ENCODE measurements at places on chromosomes 12 and 14.

DNA sequence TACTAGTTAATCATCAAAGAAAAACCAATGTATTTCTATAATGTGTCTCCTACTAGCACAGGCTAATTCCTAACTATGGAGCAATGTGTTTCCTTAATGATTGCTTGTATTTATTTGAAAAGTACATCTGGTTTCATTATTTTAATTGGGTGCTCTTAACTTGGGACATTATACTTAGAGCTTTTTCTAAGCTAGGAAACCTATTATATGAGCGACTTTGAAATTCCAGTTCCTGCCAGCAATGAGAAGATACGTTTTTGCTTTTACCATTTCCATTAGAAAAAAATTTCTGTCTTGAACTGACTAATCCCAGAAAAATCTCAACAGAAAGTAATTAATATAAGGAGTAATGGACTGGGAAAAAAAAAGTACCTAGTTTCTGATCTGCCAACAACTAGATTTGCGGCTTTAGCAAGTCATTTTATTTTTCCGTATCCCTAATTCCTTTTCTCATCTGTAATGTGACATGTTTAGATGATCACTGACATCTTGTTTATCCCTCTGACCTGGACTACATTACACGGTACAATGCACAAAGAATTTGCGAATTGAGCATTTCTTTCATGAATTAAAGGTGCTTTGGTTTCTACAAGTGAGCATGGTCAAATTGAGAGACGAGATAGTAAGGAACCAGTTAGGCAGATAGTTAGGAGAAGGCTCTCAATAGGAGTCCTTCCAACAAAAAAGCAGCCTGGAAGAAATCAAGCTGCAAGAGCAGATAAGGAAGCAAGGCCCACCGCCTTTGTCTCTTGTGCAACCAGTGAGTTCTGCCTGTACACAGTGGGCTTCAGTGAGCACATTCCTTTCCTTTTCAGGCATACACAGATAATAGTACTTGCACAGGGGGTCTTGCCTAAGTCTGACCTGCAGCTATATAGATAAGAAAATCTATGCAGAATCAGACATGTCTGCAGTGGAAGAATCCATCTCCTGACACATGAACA is 1765.0 kb upstream of the FLRT2 start:
- no peak for DNase-seq

DNA sequence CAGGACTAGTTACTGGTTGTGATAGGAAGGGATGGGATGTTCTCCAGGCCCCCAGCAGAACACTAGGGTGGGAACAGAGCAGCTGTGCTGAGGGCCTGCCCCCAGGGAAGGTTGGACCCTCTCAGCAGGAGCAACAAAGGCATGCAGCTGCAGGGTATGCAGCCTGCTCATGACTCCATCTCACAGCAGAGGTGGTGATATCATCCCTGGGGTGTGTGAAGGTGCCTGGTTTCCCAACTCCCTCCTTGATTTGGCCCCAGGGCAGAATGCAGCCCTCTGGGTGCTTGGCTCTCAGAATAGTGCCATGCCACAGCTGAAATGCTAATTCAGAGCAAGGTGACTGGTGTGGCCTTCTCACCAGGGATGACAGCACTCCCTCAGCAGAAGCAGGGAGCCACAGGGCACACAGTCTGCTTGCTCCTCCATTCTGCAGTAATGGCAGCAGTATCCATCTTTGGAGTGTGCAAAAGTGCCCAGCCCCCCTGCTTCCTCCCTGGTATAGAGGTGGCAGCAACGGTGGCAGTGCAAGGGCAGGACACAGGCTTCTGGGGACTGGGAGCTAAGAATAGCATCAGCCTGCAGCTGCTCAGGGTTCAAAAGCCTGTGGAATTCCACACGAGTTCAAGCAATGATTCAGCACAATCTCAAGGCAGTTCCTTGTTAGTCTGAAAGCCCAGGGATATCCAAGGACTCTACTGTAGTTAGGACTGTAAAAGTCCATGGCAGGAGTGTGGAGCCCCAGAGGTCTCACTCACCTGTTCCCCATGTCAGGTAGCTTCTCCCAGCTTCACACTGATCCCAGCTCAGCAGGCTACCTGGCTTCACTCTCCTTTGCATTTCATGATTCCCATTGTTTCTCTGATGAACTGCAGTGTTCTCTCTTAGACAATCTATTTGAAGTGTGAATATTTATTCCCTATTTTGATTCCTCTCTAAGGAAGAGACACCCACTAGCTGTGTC is 298.1 kb upstream of the FOXG1 start:
- DNase-seq, result no peak

DNA sequence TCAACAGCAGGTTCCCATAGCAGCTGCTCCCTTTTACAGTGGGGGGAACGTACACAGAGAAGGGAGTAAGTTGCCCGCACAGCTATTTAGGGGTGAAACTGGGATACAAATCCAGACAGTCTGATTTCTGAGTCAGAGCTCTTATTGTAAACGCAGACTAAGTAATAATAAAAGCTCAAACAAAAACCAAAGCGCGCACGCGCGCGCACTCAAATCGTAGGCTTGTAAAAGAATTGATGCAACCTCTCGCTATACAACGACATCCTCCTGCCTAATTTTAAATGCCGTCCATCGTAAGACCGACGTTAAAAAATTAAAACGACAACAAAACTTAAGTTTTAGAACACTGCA is 747 bp upstream of the DACT1 start:
- DNase-seq, result peak; percentile 41

GRCh38 chr12:117151403-117152031 is 38.8 kb downstream of the FBXO21 start:
- no peak for DNase-seq

GRCh38 chr14:89618330-89618708 is 201.3 kb upstream of the FOXN3 start:
- DNase-seq, result no peak

DNA sequence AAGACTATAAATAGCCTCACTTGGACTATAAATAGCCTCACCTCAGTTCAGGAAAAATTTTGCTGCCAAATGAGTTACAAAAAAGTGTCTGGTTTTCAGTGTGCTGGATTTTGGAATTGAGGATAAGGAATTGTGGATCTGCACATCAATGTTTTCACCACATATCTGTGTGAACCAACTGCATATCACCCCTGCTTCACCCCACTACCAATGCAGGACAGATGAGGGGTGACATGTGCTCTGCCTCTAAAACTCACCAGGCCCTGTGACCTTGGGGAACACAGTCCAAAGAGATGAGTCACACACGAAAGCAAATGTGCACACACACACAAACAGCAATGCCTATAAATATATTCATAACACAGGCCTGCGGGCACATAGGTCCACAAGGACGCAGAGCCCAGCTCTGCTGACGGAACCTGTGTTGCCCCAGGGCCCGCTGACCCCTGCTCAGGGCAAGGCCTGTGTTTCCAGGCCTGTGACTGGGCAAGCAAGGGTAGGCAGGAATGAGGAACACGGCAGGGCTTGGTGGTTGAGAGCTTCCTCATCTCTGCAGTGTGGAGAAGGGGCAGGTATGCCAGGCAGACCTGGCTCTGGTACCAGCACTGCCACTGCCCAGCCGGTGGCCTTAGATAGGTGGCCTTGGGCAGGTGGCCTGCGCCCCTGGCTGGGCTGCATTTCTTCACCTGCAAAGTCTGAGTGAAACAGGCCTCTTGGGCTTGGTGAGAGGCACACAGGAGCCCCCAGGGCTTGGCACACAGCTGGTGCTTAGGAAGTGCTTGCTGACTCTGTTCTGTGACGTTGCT is 82.4 kb downstream of the ARL6IP4 start:
- no peak for DNase-seq

GRCh38 chr12:52828156-52828555 is 6.0 kb downstream of the KRT79 start:
- no peak for DNase-seq

DNA sequence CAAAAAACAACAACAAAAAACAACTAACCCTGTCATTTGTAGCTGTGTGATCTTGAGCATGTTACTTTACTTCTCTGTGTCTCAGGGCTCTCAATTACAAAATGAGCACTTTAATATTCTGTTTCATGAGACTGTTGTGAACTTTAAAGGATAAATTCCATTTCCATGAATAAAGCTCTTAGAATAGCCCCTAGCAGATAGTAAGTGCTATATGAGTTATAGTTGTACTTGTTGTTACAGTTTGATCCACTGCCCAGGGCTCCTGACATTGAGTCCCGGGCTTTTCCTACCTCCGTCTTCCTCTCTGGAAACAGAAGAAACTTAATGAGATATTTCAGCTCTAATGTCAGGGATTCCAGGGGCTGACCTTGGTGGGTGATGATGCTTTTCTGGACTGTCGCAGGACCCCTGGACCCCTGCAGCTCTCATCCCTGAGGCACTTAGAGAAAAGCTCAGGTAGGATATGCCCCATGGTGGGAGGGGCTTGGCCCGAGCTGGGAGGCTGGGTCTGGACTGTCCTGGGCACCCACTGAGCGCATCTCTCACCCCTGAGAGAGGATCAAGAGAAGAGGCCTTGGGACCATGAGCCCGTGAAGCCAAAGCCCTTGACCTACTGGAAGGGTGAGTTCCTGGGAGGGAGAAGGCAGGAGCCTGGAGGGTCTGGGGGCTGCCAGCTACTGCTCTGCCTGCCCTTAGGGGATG is 5.1 kb downstream of the P3H3 start:
- DNase-seq, result no peak

- DNase-seq, result no peak
These were observed 15.6 kb downstream of the JDP2 start for GRCh38 chr14:75443203-75443969.

GRCh38 chr14:50984036-50984710 is 39.9 kb upstream of the PYGL start:
- DNase-seq, result no peak

- no peak for DNase-seq
These were observed 283.8 kb downstream of the PAWR start for GRCh38 chr12:79406993-79407392.

DNA sequence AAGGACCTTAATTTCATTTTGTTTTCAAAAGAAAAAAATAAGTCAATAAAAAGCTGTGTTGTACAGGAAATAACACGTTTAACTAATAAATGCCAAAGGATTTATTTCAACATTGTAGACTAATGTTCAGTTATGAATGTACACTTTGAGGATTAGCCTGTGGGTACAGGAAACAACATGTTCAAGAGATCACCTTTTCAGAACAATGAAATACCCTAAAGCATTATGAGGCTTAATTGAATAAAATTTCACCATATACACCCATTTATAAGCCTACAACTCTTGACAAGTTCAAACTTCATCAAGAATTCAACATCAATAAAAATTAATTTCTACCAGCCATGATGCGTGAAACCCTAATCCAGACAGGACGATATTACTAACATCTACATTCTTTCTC is 56.6 kb upstream of the SLC6A15 start:
- DNase-seq, result no peak

GRCh38 chr14:22993517-22993916 is 11.2 kb upstream of the AJUBA start:
- no peak for DNase-seq

GRCh38 chr12:100197486-100197885 is 3.1 kb upstream of the ACTR6 start:
- DNase-seq, result no peak

- DNase-seq, result no peak
These were observed 56.8 kb downstream of the BTG1 start for GRCh38 chr12:92088805-92089204.

- no peak for DNase-seq
These were observed 55.3 kb downstream of the SLC8A3 start for GRCh38 chr14:70133461-70133860.

GRCh38 chr14:28608851-28609828 is 157.4 kb upstream of the FOXG1 start:
- no peak for DNase-seq

GRCh38 chr14:88551094-88551870 is 3.5 kb downstream of the PTPN21 start:
- DNase-seq, result peak; percentile 64

- DNase-seq, result no peak
These were observed 845.7 kb upstream of the USP15 start for GRCh38 chr12:61414470-61414869.

- DNase-seq, result no peak
These were observed 146.6 kb downstream of the NRXN3 start for GRCh38 chr14:78316786-78317185.

GRCh38 chr14:99656171-99656570 is 11.2 kb downstream of the HHIPL1 start:
- no peak for DNase-seq

DNA sequence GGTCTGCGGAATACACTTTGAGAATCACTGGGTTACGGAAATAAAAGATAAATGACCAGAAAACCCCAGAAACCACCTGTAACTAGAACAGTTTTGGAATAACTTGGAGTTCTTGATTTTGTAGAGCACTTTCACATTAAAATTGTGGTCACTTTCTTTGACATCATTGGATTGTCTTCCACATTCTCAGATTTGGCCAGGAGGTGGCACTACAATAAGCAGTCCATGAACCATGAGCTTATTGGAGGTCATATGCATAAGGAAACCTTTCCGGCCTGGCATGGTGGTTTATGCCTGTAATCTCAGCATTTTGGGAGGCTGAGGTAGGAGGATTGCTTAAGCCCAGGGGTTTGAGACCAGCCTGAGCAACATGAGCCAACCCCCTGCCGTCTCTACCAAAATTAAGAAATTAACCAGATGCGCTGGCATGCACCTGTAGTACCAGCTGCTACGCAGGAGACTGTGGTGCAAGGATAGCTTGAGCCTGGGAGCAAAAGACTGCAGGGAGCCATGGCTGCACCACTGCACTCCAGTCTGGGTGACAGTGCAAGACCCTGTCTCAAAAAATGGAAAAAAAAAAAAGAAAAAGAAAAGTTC is 107.7 kb upstream of the CAND1 start:
- peak; percentile 47 for DNase-seq

DNA sequence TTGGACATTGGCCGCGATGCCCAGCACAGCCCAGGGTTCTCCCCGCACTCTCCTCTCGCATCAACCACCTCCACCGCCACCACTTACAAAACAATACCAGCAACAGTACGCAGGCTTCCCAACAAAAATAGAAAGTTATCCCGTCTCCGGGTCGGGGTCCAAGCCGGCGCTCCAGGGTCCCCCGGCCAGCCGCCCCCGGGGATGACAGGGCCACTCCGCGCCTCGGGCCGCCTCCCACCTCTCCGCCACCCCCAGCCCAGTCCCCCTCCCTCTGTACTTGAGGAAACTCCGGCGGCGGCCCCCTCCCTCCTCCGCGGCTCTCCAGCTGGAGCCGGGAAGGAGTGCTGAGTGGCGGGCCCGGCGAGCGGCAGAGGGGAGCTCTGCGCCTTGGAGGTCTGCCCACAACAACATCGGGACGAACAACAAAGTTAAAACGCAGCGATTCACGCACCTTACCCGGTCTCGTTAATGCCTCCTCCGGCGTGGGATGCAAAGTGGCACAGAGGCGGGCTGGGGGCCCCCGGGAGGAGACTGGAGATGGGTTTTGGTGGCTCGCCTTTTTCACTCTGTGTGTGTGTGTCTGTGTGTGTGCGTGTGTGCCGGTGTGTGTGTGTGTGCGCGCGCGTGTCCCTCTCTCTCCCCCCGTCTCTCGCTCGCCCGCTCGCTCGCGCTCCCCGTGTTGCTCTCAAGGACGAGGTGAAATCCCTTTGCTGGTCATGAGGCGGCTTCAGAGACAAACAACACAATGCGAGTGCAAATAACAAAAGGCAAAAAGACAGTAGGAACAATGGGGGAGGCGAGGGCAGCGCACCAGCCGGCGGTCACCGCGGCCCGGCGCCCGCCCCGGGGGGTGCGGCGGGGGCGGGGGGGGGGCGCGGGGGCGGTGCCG is 386.8 kb downstream of the BCAT1 start:
- DNase-seq, result no peak

GRCh38 chr14:67705211-67705610 is 3.5 kb downstream of the RDH12 start:
- DNase-seq, result no peak

- no peak for DNase-seq
These were observed 342.5 kb downstream of the EMP1 start for GRCh38 chr12:13539051-13539450.

- DNase-seq, result no peak
These were observed 64.7 kb downstream of the VEZT start for GRCh38 chr12:95282266-95282665.

GRCh38 chr12:12734561-12735071 is 17.4 kb downstream of the CDKN1B start:
- no peak for DNase-seq
